CD4-positive, alpha-beta memory T cell (primary cell): ENCODE measurements at places on chromosomes 7 and 10. TPM values are rescaled to one million over a fixed set of nuclear protein-coding genes. Genes with fewer than 3 reads are reported as not detected.

MEOX2 gene
- not detected for total RNA-seq

ACSM6 gene
- not detected for total RNA-seq

NEUROD6 gene
- not detected for total RNA-seq

JCAD gene
- total RNA-seq = not detected

SVIL gene
- 31.2 TPM for total RNA-seq

UTF1 gene
- not detected for total RNA-seq

PON1 gene
- total RNA-seq = not detected

NPSR1 gene
- total RNA-seq = not detected

NPY gene
- not detected for total RNA-seq
